ENCODE measurements at places on chromosomes 11 and 22.

DNA sequence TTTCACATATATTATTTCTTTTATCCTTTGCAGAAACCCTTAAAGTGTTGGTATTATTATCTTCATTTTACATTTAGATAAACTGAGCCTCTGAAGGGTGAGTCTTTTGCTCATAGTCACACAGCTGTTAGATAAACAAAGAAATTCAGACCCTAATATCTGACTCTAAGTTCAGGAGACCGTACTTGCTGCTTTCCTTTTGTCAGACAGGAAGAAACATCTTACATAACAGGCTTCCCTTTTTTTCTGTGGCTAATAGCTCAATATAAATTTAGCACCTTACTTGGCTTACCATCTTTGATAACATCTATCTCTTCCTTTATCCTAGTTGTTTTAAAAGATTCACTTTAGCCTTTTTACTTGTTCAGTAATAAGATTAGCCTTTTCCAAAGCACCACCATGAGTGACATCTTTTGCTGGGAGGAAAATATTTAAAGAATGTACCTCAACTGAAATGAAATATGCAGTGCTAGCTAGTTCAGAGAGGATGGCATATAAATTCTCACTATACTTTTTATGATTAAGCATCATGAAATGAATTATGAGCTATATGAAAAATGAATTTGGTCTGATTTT is 128.6 kb downstream of the WNT11 start:
- DNase-seq = peak; percentile 17

- peak; percentile 92 for DNase-seq
These were observed 34.9 kb downstream of the RIBC2 start for GRCh38 chr22:45448431-45448830.

GRCh38 chr11:19828382-19829108 is 115.9 kb downstream of the NAV2 start:
- no peak for DNase-seq

DNA sequence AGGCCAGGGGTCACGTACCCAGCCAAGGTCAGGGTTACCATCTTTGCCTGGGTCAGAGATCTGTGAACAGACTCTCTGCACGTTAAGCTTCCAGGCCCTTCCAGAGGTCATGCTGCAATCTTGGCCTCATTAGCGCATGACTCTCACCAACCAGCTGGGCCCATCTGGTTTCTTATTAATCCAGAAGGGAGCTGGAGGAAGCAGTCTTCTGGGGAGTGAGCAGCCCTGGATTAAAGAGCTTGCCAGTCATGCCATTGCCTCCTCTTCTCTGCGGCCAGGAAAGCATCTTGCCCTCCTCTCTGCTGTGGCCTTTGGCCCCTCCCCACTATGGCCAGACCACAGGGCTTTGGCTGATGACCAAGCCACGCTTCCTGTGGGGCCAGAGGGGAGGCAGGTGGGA is 57.4 kb downstream of the CHST1 start:
- DNase-seq = no peak
